ENCODE measurements at places on chromosomes 12 and 14.

DNA sequence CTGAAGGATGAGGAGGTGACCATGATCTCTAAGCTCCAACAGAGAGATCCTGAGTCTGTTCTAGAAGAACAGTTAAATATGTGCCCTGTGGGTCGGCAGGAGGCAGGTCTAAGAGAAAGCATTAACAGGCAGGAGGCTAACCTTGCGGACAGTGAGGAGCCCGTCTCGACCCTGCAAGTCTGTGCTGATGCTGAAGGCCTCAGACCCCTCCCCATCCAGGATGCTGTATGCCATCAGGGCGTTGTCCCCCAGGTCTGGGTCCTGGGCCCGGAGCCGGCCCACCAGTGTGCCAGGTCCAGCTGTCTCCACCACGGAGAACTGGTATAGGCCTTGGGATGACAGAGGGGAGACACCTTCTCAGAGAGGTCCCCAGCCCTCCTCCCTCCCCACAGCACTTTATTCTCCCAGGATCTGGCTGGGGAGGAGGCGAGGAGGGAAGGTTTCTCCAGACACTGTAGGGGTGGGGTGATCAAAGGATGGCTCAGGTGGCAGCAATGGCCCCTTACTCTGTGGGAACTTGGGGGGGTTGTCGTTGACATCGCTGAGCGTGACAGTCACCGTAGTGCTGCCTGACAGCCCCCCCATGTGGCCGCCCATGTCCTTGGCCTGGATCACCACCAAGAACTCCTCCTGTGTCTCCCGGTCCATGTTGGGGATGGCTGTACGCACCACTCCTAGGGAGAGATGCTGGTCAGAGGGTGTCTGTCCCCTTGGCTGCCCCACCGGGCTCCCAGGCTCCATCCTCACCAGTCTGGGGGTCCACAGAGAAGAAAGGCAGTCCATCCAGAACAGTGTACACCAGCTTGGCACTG is 3.1 kb downstream of the CDH24 start:
- DNase-seq = no peak

DNA sequence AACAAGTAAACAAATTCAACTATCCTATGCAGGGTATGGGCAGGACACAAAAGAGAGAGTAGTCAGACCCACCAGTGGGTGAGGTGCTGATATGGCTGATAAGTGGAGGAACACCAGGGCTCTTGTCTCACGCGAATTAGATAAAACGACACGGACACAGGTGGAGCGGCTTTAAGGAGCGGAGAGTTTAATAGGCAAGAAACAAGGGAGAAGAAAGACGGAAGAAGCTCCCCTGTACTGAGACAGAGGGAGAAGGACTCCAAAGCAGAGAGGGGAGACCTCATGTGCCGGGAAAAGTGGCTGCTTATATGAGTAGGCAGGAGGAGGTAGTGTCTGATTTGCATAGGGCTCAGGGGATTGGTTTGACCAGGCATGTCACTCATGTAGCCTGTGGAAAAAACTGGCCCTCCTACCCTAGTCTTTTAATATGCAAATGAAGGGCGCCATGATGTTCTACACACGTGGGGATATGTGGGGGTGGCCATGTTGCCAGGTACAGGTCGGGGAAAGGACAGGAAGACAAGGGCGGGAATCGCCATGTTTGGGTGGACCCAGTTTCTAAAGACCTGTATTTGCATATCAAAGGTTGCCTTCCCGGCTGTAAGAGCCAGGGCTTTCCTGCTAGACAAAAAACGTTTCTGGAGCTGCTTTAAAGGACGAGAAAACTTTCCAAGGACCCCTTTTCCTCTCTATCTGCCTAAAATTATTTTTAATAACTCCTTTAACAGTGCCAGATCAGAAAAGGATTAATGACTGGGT is 28.8 kb downstream of the RPGRIP1 start:
- peak; percentile 42 for DNase-seq

DNA sequence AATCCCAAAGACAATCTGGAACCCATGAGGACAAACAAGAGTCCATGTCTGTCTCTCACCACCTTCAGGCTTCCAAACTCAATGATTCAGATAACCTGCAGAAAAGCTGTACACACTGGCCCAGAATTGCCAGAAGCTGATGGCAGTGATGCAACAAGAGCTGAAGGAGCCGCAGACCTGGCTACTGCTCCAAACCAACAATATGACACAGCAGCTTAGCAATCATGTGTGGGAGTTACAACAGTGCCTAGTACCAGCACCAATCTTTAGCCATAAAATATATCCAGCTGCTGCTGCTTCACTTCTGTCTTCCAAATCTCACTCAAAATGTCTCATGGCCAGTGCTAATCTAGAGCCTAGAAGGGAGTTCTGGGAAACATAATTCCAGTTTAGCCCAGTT is 22.0 kb downstream of the RPS6KA5 start:
- DNase-seq = no peak

GRCh38 chr12:90652280-90652679 is 302.7 kb downstream of the CCER1 start:
- no peak for DNase-seq

DNA sequence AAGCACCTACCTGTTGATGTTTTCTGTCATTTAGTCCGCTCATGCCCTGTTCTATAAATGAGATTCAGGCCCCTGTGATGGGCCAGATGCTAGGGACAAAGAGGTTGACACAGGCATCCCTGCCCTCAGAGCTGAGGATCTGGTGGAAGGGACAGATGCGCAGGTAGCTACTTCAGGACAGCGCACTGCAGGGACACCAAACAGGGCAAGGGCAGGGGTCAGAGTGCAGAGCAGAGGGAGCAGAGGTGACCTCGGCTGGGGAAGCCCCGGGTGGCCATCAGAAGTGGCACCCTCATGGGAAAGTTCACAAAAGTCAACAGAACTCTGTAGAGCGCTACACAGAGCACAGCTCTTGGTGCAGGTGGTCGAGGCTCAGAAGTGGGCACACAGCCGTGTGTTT is 5.6 kb upstream of the PNMA1 start:
- no peak for DNase-seq

DNA sequence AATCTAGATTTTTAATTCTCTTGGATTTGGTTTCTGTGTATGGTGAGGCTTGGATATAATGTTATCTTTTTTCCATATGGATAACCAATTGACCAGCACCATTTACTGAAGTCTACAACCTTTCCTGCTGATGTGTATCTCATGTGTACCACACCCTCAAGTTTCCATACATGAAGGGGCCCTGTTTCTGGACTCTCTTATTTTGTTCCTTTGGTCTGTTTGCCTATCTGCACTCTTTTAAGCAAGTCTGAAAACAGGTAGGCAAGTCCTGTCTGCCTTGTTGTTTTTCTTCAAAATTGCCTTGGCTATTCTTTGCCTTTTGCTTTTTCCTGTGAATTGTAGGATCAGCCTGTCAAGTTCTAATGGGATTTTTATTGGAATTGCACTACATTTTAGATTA is 44.6 kb downstream of the MAX start:
- no peak for DNase-seq

- no peak for DNase-seq
Measured at GRCh38 chr14:22778084-22778483, 11.6 kb downstream of the OXA1L start.

- DNase-seq = no peak
Measured at GRCh38 chr14:54251356-54251755, 145.5 kb upstream of the CDKN3 start.

GRCh38 chr12:83015390-83016217 is 328.9 kb downstream of the TMTC2 start:
- no peak for DNase-seq

DNA sequence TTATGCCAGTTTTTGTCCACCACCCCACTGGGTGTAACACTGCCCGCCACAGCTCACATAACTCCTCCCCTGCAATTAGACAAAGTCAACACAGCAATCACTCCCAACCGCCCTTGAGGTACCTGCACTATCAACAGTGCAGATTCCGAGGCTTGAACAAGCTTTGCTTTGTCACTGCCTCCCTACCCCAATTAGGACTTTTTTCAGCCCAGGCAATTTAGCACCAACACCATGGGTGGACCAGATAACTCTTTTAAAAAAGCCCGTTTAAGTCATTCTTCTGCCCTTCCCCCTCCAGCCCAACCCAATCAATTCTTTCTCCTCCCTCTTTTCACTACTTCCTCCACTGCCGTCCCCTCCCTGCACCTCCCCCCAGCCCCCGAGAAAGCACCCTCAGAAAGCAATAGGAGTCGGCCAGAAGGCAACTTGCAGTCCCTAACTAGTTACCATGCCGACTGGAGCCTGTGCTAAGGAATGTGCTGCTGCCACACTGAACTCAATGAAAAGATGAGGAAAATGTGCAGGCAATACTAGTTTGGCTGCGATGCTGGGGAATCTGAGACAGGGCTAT is 45.7 kb upstream of the OTX2 start:
- DNase-seq = no peak

- no peak for DNase-seq
Measured at GRCh38 chr14:74065746-74066575, 18.3 kb downstream of the ALDH6A1 start.

DNA sequence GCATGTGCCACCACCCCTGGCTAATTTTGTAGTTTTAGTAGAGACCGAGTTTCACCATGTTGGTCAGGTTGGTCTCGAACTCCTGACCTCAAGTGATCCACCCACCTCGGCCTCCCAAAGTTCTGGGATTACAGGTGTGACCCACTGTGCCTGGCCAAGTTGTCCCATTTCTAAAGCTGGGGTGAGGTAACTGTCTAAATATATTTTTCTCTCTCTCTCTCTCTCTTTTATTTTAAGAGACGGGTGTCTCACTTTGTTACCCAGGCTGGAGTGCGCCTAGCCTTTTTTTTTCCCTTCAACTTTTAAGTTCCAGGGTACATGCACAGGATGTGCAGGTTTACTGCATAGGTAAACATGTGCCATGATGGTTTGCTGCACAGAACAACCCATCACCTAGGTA is 8.6 kb downstream of the ATF1 start:
- no peak for DNase-seq

GRCh38 chr12:94636462-94637085 is 13.8 kb downstream of the TMCC3 start:
- no peak for DNase-seq

- DNase-seq = peak; percentile 88
Measured at GRCh38 chr14:68968051-68968450, 11.1 kb downstream of the ACTN1 start.

DNA sequence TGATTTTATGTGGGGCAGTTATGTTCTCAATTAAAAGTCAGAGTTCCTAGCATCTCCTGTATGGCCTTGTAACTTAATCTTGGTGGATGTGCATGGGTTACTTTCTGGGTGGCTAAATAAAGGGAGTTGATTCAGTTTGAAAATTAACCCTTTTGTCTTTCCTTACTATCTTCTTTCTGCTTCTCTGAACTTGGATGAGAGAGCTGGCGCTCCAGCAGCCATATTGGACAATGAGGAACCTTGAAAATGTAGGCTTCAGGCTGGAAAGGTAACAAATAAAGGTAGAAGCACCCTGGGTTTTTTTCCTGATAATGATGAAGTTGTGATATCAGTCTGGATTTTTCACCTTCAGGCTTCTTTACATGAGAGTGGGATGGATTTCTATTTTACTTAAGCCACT is 714.1 kb upstream of the TMEM132C start:
- no peak for DNase-seq

- DNase-seq = no peak
Measured at GRCh38 chr12:80632835-80633234, 74.6 kb upstream of the MYF6 start.

DNA sequence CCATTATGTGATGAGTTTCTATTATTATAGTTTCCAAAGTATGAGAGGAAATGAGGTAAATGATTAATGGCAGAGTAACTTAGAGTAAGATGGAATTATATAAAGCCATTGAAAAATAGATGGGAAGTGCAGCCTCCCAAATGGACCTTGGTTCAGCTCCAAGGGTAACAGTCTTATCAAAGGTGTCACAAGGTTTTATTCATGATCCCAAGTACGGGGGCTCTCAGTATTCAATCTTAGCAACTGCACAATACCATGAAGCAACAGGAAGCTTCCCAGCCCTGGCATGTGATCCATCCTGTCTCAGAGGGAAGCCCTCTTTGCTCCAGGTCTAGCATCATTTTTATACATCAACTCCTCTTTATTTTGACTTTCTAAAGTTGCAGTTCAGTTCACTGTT is 948.2 kb downstream of the GALC start:
- no peak for DNase-seq

GRCh38 chr12:27161458-27162228 is 79.3 kb upstream of the C12orf71 start:
- no peak for DNase-seq

DNA sequence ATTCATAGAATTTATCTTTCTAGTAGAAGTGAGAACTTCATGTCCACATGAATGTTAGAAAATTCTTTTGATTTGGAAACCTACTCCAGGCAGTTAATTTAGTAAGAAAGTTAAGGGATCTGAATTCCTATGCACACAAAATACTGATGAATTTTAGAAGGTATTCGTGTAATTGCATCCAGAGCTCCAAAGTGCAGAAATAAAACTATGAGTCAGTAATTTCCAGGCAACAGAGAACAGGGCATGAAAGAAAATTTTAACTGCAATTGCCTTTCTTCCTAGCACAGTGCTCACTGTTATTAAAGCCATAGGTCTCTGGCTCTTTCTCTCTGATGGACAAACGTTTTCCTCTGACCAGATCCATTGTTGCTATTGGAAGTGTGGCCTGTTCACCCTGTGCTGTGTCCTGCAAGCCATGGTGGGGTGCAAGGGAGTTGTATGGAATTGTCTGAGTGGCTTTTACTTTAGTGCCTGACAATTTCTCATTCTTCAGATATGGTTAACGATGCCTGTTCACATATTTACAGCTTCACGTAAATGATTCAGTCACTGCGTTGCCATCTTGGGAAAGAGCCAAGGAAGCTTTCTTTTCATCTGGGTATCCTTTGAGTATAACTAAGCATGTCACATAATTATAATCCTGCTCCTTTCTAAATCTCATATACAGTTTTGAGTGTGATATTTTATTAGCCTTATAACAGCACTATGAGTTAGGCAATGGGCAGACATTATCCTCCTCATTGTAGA is 145.1 kb downstream of the ACSS3 start:
- no peak for DNase-seq

GRCh38 chr14:32028599-32028998 is 48.5 kb upstream of the ARHGAP5 start:
- DNase-seq = no peak

GRCh38 chr12:88952562-88952942 is 372.3 kb upstream of the KITLG start:
- no peak for DNase-seq

- DNase-seq = no peak
Measured at GRCh38 chr14:35666429-35667043, 132.6 kb downstream of the INSM2 start.
